ENCODE measurements at places on chromosomes 7 and 10.

GRCh38 chr7:108001764-108002725 is 916 bp downstream of the LAMB1 start:
- DNase-seq: no peak

- no peak for DNase-seq
Measured at GRCh38 chr7:71453630-71454029, 321.7 kb downstream of the GALNT17 start.

DNA sequence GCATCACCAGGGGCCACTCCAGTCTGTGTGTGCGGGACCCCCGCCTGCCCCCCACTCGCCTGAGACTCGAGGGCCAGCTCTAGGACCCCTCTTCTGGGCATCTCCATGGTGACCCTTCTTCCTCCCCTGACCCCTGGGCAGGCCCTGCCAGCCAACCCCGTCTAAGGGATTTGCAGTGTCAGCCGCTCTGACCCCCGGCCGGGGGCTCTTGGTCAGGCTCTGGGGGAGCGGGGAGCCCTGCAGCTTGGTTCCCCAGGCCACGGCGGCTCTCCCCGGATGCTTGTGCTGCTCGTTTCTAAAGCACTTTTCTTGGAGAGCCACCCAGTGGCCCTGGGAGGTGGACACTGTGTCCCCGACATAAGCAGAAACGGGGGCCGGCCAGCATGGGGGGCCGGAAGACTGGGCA is 5.3 kb downstream of the TTYH3 start:
- no peak for DNase-seq

DNA sequence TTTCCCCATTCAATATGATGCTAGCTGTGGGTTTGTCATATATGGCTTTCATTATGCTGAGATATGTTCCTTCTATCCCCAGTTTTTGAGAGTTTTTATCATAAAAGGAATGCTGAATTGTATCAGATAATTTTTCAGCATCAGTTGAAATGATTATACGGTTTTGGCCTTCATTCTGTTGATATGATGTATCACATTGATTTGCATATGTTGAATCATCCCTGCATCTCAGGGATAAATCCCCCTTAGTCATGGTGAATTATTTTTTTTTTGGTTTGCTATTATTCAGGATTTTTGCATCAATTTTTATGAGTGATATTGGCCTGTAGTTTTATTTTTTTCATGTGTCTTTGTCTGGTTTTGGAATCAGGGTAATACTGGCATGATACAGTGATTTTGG is 1152.3 kb upstream of the C7orf33 start:
- DNase-seq: no peak

DNA sequence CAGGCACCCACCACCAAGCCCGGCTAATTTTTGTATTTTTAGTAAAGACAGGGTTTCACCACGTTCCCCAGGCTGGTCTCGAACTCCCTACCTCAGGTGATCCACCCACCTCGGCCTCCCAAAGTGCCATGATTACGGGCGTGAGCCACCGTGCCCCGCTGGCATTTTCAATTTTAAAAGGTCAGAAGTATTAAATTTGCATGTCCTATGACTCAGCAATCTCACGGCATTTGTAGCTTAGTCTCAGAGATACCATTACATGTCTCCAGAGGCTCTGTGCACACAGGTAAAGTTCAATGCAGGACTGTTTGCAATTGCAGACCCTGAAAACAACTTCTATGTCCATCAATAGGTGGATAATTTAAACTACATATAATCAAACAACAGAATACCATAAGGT is 99.2 kb downstream of the DLG5 start:
- DNase-seq: no peak

GRCh38 chr10:93392121-93392520 is 90.0 kb downstream of the MYOF start:
- DNase-seq: no peak

DNA sequence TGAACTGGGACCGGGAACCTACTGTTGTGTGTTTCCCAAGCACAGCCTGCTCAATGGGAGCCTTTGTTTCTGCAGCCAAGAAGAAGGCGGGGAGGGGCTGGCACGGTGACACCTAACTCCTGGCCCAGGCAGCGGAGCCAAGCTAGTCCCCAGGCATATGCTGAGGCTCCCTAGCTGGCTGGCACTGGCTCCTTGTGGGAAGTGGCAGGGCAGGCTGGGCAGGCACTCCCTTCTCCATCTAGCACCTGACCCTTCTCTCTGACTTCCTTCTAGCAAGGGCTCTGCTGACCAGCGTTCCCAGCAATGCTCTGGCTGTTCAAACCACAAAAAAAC is 325.0 kb downstream of the PLXNA4 start:
- no peak for DNase-seq

DNA sequence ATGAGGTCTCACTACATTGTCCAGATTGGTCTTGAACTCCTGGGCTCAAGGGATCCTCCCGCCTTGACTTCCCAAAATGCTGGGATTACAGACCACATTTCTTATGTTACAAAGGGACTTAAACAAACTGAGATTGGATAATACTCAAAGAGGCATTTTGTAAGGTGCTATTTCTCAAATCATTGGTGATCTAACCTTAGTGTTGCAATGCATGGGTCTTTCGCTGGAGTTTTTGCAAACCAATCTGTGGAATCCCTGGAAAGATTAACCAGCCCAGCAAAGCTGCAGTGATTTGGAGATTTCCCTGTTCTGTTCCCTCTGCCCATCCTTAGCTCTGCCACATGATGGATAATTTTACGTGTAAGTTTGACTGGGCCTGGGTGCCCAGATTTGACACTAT is 20.4 kb upstream of the ECHDC3 start:
- no peak for DNase-seq

GRCh38 chr7:92612501-92612900 is 22.3 kb upstream of the FAM133B start:
- no peak for DNase-seq
